Activated CD4-positive, alpha-beta T cell treated with anti-CD3 and anti-CD28 coated beads for 36 hours (primary cell): ENCODE measurements at places on chromosomes 7 and 10. TPM values are rescaled to one million over a fixed set of nuclear protein-coding genes. Genes with fewer than 3 reads are reported as not detected.

DNA sequence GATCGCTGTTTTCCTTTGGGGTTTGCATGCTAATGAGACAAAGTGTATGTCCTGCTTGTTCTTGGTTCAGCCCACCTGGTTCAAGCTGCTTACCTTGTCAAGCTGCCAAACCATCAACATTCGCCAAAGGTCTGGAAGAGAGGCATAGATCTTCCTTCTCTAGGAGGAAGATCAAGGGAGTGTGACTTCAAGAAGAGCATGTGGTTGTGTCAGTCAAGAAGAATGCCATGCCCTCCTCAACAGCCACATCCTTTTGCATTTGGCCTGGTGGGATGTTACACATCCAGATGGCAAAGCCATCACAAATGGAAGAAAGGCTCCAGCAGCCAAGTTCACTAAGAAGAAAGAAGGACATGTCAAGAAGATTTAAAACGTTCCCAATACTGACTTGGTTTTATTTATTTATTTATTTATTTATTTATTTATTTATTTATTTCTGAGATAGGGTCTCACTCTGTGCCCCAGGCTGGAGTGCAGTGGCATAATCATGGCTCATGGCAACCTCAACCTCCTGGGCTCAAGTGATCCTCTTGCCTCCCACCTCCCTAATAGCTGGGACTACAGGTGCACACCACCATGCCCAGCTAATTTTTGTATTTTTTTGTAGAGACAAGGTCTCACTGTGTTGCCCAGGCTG is 5.1 kb upstream of the PIP4K2A start:
- no peak for DNase-seq
- H3K36me3 ChIP-seq, result no peaks in the 10 kb centered on the region
- no peak overlapping the region for H3K27ac ChIP-seq
- H3K4me3 ChIP-seq, result no peak overlapping the region

DNA sequence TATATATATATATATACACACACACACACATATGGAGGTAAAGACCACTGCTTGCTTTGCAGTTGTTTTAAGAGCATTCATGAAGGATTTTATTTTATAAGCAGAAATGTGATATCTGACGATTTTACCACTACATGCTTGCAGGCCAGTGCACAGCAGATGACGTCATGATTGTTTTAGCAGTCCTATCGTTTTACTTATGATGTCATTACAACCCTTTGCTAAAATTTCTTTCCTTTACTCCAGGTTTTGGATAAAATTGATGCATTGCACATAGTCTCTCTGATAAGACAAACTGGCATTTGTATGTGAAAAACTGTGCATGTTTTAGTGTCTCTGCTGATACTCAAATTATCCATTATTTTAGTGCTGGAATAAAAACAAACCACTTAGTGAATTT is 9.2 kb downstream of the EGFR start:
- DNase-seq, result no peak
- H3K27ac ChIP-seq, result no peak overlapping the region
- H3K4me3 ChIP-seq, result no peak overlapping the region
- no peaks in the 10 kb centered on the region for H3K36me3 ChIP-seq

DNA sequence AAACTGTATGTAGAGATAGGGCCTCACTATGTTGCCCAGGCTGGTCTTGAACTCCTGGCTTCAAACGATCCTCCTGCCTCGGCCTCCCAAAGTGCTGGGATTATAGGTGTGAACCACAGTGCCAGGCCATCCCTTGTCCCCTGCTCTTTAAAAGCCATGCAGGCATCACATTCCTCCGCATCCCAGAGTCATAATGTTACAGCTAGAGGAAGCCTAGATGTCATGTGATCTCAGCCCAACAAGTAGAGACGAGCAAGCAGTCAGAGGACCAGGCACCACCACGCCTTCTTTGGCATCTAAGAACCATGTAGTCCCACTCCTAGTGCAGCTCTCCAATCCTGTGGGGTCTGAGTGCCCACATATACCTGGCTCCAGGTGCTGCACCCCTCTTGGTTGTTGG is 13.1 kb downstream of the PODXL start:
- no peak for DNase-seq
- H3K27me3 ChIP-seq, result peaks cover 2% of the 10 kb centered on the region

GRCh38 chr7:23022258-23022769 is 8.4 kb upstream of the HYCC1 start:
- H3K4me3 ChIP-seq, result no peak overlapping the region
- no peak overlapping the region for H3K27ac ChIP-seq
- no peak for DNase-seq

DNA sequence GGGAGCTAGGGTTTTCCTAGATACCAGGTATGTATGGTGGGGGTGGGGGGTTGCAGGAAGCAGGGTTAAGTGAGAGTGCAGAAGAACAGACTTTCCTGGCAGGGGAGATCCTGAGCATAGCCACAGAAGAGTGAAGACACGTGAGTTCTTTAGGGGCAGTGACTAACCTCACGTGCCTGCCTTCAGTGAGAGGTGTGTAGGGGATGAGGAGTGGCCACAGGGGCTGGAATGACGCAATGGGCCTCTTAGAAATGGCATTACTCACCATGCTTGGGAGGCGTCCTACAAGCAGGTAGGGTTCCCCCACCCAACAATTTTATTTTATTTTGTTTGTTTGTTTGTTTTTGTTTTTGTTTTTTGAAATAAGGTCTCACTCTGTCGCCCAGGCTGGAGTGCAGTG is 698.6 kb upstream of the NRP1 start:
- H3K4me1 ChIP-seq, result no peaks in the 10 kb centered on the region
- no peaks in the 10 kb centered on the region for H3K36me3 ChIP-seq
- DNase-seq, result no peak
- H3K27ac ChIP-seq, result no peak overlapping the region

DNA sequence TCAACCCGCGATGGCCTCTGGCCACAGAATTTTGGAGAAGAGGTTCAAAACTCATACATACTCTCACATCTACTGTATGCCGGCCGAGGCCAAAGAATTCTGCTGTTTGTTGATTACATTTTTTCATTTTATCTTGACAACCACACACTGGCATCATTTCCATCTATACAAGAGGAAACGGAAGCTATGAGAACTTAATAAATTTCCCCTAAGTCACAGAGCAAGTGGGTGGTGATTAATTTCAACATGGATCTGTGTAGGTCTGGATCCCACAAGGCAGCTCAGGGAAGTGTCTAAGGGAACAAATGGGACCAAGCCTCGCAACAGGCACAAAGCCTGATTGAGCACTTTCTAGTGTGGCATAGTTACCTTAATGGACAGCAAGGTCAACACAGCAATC is 18.0 kb downstream of the ELMO1 start:
- H3K4me1 ChIP-seq, result peaks cover 88% of the 10 kb centered on the region
- no peaks in the 10 kb centered on the region for H3K27me3 ChIP-seq

The FAM25G gene
- total RNA-seq, result not detected

GRCh38 chr10:112115781-112116385 is 67.7 kb downstream of the GPAM start:
- no peaks in the 10 kb centered on the region for H3K4me1 ChIP-seq
- peak; percentile 68 for DNase-seq
- H3K27me3 ChIP-seq, result no peaks in the 10 kb centered on the region
- H3K36me3 ChIP-seq, result no peaks in the 10 kb centered on the region
- H3K27ac ChIP-seq, result no peak overlapping the region
- no peak overlapping the region for H3K4me3 ChIP-seq

DNA sequence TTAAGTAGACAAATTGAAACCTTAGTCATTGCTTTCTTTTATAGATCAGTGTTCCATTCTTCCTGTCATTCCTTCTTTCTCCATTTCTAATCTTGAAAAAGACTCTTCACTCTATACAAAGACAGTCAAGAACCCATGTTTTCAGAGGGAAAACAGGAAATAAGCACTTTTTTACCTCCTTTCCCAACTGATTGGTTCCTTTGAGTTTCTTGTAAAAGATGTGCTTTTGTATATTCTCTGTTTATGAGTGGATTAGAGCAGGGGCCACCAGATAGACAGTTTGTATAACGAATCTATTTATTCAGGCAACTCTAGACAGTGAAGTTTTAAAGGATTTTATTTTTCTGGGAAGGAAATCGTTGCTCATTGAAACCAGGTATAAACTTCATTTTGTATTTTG is 49.8 kb downstream of the SHOC2 start:
- no peaks in the 10 kb centered on the region for H3K27me3 ChIP-seq
- peaks cover 60% of the 10 kb centered on the region for H3K4me1 ChIP-seq
- no peak overlapping the region for H3K4me3 ChIP-seq
- peaks cover 9% of the 10 kb centered on the region for H3K36me3 ChIP-seq
- H3K27ac ChIP-seq, result no peak overlapping the region
- no peak for DNase-seq

The C1QL3 gene
- total RNA-seq, result not detected

The LLCFC1 gene
- not detected for total RNA-seq

The CFTR gene
- not detected for total RNA-seq

The LIPJ gene
- not detected for total RNA-seq

- H3K4me1 ChIP-seq, result peaks cover 2% of the 10 kb centered on the region
- H3K36me3 ChIP-seq, result no peaks in the 10 kb centered on the region
- H3K27ac ChIP-seq, result no peak overlapping the region
- peak; percentile 21 for DNase-seq
- H3K27me3 ChIP-seq, result peaks cover 2% of the 10 kb centered on the region
Observed at GRCh38 chr7:89232-90019, 102.9 kb upstream of the FAM20C start.

The CCDC186 gene
- 9.1 TPM for total RNA-seq
